Activated T-helper 1 cell treated with anti-CD3 and anti-CD28 coated beads, Interleukin-2, amount 50 U/mL, for 16 hours (primary cell): ENCODE measurements at places on chromosomes 2 and 18.

- DNase-seq, result peak; percentile 13
Observed at GRCh38 chr2:134181219-134181618, 72.7 kb upstream of the MGAT5 start.

DNA sequence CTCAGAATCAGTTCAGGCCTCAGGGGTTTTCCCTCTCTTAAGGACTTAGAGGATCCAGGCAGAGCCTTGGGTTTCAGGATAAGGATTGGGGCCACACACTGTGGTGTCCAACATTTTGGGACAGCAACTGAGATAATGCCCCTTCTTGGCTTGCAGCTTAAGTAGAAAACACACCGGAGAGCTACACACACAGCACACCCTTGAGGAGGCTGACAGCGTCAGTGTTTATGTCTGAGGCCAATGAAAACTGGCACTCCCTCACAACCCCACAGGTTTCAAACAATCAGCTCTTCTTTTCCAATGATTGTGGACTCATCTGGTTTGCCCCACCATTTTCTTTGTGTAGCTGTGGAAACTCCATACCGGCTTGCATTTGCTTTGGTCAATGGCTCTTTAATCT lies 257.7 kb downstream of the CDCA7 start:
- DNase-seq, result no peak

GRCh38 chr2:172253190-172254052 lies 150.7 kb upstream of the DLX2 start:
- DNase-seq, result peak; percentile 43

GRCh38 chr18:35432565-35433001 lies 55.4 kb upstream of the ZNF396 start:
- no peak for DNase-seq

DNA sequence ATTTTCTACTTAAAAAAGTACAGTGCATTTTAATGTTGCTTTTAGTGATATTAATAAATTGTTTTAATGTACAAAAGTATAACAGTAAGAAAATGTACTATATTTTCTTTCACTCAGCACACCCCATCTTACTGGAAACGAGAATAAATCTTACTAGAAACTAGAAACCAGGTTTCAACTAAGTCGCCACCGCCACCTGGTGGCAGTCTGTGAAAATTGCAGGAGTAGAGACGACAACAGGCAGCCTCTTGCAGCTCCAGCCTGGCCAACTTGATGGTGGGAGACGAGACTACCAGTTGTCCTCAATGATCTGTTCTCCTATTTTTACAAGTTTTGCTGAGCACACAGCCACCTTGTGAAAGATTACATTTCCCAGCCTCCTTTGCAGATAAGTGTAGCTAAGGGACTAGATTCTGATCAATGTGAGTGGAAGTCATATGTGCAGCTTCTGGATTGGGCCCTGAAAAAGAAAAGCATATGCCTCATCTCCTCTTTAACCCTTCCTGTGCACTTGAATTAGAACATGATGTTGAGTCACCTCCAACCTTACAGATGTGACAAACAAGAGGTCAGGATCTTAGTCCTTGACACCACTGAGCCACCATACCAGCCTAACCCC lies 8.7 kb downstream of the OTOF start:
- DNase-seq, result peak; percentile 26

- DNase-seq, result no peak
Observed at GRCh38 chr2:239365782-239366435, 34.9 kb downstream of the HDAC4 start.

DNA sequence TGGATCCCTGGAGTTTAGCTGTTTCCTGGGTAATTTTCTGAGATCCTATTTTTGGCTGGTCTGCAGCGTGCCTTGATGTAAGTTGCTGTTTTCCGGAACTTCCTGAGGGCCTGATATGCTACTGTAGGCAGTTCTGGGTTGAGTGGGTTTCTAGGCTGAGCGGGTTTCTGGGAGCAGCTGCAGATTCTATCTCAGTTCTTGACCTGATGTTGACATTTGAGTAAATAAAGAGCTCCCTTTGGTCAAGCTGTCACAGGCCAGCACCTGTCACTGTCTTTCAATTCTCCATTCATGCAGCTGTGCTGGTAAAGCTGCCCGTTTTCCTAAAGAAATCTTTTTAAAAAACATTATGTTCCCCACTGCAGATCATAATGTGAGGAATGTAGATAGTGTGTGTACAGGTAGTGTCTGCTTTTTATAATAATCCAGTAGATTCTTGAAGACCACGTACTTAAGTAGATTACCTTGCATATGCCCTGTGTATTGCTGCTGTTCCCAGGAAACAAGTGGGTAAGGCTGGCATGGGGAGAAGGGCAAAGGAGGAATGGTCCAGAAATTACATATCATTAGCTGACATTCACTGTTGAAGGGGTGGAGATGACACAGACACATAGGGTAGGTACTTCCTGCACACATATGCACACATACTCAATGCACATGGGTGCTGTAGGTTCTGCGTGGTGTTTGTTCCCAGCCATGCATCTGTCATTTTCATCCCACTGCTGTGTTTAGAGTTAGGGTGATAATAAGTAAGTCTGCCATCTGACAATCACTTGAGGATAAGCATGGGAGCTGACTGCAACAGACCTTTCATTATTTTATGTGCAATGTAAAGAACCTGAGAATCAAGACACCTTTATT lies 25.9 kb downstream of the CD28 start:
- DNase-seq, result no peak
